NCI-H226 (cell line): ENCODE measurements at places on chromosomes 4 and X.
A peak's percentile ranks its signal among the peaks of the same experiment; 100 is the strongest.

- DNase-seq = no peak
Measured at GRCh38 chr4:3044870-3045819, 29.2 kb downstream of the HTT-AS start.

GRCh38 chr4:105859233-105859632, 36.0 kb upstream of the NPNT start:
- peak; percentile 56 for DNase-seq

DNA sequence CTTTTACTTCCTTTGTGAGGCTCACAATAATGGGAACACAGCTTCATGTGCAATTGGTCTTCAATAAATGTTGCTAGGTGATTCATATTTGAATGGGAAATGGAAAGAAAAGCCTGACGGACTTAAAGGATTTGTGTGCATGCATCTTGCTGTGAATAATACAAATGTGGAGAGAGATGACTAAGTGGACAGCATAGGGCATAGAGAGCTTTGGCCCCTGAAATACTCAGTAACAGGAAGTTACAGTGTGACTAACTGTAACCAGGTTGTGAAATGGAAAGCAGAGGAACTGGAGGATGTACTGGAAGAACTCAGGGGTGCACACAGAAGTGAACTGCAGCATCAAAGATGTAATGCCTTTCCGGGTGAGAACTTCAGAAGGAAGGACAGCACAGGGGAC, 206.7 kb downstream of the MGST2 start:
- peak; percentile 66 for DNase-seq

- DNase-seq = peak; percentile 2
Measured at GRCh38 chr4:46329118-46329976, 60.6 kb downstream of the GABRA2 start.
